ENCODE measurements at places on chromosomes 16 and 17.

GRCh38 chr16:49596648-49597291 is 223.2 kb downstream of the C16orf78 start:
- no peak for DNase-seq

- DNase-seq, result no peak
Observed at GRCh38 chr17:81065500-81065899, 30.5 kb downstream of the BAIAP2 start.

DNA sequence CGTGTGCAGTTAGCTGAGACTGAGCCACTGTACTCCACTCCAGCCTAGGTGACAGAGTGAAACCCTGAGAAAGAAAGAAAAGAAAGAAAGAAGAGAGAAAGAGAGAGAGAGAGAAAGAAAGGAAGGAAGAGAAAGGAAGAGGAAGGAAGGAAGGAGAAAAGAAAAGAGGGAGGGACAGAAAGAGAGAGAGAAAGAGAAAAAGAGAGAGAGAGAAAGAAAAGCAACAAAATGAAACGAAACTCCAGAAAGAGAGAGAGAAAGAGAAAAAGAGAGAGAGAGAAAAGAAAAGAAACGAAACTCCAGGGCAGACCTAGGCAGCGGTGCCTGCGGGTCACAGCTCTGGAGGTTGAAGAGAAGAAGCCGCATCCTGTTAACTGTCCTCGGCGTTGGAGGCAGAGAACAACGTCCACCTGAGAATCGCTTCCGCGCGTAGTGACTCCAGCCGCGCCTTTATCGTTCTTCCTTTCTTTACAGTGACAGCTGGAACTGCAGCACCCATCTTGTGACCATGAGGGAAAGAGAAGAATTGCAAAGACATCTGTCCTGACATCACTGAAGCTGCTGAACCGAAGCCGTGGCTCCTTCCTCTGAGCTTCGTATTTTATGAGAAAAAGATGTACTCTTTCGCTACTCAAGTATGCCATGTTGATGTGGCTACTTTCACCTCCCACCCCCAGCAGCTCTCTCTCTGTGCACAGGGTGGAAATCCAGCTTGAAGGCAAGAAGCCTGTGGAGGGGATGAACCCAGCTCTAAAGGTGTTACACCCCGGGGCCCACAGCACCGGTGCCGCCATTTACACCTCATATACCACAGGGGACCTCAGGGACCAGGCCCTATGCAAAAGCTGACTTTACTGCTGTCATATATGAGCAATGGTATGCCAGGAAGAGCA is 56.9 kb upstream of the DOC2B start:
- no peak for DNase-seq

GRCh38 chr16:48576927-48577326 is 33.1 kb downstream of the N4BP1 start:
- no peak for DNase-seq

DNA sequence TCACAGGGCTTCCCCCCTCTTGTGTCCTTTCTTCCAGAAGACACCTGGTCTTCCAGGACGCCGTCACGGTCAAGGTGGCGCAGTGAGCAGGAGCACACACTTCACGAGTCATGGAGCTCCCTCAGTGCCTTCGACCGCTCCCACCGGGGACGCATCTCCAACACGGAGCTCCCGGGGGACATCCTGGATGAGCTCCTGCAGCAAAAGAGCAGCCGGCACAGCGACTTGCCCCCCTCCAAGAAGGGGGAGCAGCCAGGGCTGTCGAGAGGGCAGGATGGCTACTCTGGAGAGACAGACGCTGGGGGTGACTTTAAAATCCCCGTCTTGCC is 199.6 kb downstream of the KATNIP start:
- no peak for DNase-seq

GRCh38 chr17:944266-944826 is 35.2 kb downstream of the NXN start:
- no peak for DNase-seq

- peak; percentile 78 for DNase-seq
Observed at GRCh38 chr17:39200070-39200879, at the start of gene RPL19. RPL19 (plus strand) TSS chr17:39200283; CDS start chr17:39200345, 62 bp downstream.

- DNase-seq, result no peak
Observed at GRCh38 chr17:37083456-37083855, 134.7 kb downstream of the AATF start.

DNA sequence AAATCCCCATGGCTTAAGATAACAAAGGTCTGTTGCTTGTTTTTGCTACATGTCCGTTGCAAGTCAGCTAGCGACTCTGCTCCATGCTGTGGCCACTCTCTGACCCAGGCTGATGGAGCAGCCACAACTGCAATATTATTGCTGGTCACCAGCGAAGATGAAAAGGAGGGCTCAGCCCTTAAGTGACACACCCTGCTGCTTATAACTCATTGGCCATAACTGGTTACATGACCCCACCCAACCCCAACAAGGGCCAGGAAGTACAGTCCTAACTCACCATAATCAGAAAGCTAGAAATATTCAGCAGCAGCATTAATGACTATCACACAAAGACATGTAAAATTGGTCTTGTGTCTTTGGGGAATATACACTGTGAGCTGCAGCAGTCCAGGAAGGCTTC is 224.3 kb downstream of the SOX9 start:
- no peak for DNase-seq

DNA sequence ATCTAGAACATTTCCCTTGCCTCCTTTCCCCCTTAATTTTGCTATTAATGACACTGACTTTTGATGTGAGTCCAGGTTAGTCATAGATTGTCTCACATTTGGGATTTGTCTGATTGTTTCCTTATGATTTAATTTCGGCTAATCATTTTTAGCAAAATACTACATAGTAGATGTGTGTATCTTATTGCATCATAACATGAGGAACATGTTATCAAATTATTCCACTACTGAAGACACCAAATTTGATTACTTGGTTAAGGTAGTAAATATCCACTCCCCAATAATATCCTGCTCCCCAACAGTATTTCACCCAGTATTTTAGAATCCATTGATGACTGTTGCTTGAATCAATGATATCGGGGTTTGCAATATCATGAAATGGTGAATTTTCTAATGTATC is 2.7 kb downstream of the POLG2 start:
- DNase-seq, result no peak

GRCh38 chr17:70074236-70074830 is 692 bp upstream of the KCNJ16 start:
- DNase-seq, result no peak

- no peak for DNase-seq
Observed at GRCh38 chr16:28915181-28915580, 9.9 kb downstream of the RABEP2 start.

DNA sequence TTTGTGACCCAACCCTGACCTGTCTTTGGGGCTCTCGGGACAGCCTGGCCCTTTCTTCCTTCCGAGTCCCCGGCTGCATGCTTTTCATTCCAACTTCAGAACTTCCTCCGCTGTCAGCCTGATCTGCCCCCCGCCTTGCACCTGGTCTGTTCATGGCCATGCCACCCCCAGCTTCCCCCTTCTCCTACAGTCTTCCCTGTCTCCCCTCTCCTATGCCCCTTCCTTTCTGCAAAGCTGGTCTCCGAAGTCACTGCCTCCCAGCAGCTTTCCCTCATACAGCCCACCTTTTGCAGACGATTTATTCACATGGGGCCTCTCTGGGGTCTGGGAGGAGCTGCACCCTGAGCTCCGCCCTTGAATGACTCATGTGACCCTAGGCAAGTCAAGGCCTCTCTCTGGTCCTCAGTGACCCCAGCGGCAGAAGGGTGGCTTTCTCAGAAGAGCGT is 47.1 kb upstream of the SDK2 start:
- DNase-seq, result no peak

- DNase-seq, result no peak
Observed at GRCh38 chr16:30369091-30369937, 980 bp downstream of the TBC1D10B start.

DNA sequence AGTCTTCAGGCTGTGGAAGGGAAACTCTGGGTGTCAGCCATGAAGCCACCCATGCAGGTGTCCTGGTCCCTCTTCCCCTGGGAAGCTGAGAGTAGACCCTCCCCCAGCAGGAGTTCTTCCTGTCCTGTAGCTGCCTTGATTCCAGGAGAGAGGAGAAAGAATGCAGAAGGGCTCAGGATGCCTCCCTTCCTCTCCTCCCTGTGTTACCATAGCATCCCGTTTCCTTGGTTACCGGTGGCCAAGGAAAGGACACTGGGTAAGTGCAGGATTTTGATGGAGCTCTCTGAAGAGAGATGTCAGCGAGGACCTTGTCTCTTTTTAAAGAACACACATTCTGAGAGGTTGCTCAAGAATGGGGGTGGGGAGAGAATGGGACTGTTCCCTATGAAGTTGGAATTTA is 304.1 kb upstream of the N4BP1 start:
- no peak for DNase-seq

DNA sequence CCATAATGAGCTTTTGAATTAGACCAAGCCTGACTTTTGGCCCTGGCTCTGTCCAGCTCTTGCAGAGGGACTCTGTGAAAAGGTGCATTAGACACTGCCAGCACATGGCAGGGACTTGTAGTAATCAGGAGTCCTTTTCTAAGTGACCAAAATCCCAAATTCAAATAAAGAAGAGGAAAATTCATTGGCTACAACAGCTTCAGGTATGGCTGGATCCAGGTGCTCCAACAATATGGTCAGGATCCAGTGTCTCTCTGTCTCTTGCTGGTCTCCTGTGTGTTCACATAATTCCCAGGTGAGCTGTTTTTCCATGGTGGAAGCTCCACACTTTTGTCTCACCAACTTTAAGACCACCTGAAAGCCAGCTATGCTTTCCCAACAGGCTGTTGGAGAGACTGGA is 358.8 kb upstream of the TNRC6C start:
- no peak for DNase-seq

GRCh38 chr17:28547623-28548416 is 4.6 kb downstream of the UNC119 start:
- peak; percentile 21 for DNase-seq

DNA sequence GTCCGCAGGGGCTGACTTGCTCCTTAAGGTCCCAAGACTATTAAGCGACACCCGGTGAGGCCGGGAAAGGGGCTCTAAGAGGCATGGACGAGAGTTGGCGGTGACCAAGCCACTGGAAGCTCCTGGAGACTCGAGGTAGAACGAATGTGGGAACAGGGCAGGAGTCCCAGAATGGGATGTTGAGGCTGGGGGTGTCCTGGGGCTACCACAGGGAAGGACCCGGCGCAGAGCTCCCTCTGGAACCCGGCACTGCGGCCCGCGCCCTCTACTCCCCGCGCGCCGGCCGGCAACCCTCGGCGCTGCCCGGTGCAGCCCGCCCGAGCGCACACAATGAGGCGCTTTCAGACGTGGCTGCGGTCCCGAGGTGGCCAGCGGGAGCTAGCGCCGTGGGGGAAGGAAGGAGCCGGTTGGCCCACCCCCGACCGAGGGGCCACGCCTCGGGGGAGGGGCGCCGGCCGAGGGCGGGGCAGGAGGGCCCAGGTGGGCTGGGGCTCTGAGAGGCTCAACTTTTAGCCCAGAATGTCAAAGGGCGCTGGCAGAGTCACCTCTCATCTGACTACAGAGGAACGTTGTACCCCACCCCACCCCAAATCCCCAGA is at the start of gene CHST6:
Gene CHST6, minus strand, starts transcription at position 366 of the 599 bp plus-strand sequence. CDS start 15,613 bp downstream, outside the sequence.
- DNase-seq, result no peak

GRCh38 chr16:51900221-51900780 is 646.6 kb downstream of the TOX3 start:
- no peak for DNase-seq

DNA sequence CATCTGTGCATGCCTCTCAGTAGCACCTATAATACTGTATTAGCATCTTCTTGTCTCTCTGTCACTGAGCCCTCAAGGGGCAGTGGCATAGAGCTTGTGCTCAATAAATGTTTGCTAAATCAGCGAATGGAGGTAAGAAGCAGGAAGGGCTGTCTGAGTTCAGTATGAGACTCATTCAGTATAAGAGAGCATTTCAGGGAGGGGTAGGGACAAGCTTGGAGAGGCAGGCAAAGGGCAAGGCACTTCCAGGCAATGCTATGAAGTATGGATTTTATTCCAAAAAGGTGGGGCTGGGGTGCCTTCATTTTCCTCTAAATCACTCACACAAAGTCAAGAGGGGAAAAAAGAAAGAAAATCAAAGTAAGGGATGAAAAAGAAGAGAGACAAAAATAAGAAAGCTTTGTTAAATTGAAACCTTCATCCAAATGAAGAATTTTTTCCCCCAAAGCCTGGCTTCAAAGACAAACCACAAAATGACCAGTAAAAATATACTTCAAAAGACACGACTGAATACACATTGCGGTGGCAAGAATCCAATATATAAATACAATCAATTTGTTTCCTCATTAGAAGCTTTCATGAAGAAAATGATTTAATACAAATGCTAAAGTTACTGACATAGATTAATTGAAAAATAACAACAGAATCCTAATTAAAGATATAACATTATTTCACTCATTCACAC is 51.2 kb downstream of the SKAP1 start:
- no peak for DNase-seq

GRCh38 chr16:85165781-85166180 is 53.5 kb upstream of the CIBAR2 start:
- no peak for DNase-seq

DNA sequence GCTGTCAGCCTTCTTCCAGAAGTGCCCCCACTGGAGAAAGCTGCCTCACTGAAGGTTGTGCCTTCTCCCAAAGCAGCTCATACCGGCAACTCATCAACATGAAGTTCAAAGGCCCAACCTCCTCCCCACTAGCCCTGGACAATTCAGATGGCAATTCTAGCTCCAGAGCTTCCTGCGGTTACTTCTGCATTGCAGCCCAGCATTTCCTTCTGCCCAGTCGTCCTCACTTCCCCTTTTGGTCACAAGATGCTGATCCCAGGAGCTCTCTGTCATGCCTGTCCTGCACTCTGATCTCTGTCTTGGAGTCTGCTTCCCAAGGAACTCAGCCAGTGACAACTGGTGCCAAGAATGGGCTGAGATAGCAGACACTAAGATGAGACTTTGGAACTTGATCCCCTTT is 178.2 kb upstream of the SOX9 start:
- DNase-seq, result no peak

- no peak for DNase-seq
Observed at GRCh38 chr16:88196471-88197400, 186.0 kb upstream of the ZNF469 start.

GRCh38 chr17:77930780-77931768 is 27.4 kb upstream of the TNRC6C start:
- DNase-seq, result no peak

DNA sequence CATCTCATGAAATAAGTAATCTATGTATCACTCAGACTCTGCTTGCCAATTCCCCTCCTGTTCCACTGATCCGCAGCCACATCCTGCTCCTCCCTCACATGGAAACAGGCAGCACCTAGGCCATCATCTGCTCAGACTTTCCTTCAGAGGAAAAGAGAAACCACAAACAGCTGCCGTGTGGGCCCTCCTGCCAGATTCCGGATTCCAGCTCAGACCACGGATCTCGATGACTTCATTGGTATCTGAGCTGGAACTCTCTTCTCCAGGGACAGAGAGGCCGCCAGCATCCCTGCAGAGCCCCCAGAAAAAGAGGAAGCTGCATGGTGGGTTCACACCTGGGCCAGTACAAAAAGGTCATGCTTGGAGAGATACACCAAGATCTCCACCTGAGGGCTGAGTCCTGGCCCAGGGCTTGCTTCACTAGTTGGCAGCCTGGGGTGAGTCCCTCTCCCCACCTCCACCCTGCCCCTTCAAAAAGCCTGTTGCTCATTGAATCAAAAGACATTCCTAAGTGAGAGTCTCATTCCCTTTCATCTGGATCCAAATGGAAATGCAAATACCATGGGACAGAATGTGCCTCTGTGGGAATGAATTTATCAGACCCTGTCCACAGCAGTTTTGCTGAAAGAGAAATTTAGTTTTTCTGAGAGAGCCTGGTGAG is 47.2 kb downstream of the HOXB1 start:
- peak; percentile 46 for DNase-seq

GRCh38 chr17:55717898-55718735 is 4.5 kb downstream of the TMEM100 start:
- no peak for DNase-seq

- DNase-seq, result no peak
Observed at GRCh38 chr16:48434653-48435317, 49.6 kb upstream of the SIAH1 start.
